ENCODE measurements at places on chromosomes 6 and 20.

DNA sequence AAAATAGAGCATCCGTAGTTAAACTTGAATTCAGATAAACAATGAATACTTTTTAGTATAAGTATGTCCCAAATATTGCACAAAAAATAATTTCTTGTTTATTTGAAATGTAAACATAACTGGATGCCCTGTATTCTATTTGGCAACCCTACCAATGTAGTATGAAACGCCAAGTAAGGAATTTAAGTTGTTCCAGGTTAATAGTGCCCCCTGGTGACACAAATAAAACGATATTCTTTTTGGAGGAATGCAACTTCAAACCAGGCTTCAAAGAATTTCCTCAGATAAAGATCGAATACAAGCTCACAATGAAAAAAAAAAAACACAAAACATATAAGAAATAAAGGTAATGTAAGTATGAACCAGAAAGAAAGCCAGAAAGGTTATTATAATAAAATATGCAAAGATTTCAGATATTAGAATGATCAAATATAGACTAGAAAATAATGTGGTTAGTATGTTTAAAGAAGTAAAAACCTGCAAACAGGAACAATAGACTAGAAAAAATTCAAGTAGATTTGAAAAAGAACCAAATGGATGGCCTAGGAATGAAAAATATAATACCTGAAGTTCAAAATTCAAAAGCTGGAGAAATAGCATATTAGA, 18.4 kb upstream of the AKAP7 start:
- no peak for DNase-seq

GRCh38 chr6:140046016-140046632, 671.7 kb upstream of the CITED2 start:
- no peak for DNase-seq

DNA sequence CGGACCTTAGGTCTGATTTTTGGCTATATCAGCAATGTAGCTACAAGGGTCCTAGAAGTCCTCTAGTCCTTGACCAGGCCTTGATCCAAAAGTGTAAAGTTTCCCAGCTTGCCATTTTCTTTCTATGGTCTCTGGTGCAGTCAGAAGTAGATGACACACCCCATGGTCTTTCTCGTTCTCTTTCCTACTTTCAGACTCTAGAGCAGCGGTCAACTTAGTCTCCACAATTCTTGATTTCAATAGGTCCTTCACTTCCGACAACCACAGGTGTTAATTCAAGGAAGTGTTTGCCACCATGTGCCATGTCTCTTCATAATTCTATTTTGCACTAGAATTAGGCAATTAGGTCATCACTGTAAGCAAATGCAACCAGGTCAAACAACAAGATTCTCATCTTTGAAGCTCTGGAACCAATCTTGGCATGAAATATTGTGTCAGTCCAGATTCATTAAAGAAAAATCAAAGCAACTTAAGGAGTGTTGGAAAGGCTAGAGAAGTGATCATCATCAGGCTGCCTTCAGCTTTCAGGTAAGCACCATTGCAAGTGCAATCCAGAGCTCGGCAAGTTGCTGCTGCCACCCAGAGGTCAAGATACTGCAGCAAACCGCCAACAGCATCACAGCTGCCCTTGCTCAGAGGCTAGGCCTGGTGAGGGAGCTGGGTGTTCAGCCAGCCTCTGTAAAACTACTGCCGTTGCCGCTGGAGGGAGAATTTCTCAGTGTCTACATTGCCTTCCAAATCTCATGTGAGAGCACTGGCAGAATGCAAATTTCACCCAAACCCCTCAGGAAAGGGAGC, 5.6 kb upstream of the SYNE1 start:
- DNase-seq: peak; percentile 82

DNA sequence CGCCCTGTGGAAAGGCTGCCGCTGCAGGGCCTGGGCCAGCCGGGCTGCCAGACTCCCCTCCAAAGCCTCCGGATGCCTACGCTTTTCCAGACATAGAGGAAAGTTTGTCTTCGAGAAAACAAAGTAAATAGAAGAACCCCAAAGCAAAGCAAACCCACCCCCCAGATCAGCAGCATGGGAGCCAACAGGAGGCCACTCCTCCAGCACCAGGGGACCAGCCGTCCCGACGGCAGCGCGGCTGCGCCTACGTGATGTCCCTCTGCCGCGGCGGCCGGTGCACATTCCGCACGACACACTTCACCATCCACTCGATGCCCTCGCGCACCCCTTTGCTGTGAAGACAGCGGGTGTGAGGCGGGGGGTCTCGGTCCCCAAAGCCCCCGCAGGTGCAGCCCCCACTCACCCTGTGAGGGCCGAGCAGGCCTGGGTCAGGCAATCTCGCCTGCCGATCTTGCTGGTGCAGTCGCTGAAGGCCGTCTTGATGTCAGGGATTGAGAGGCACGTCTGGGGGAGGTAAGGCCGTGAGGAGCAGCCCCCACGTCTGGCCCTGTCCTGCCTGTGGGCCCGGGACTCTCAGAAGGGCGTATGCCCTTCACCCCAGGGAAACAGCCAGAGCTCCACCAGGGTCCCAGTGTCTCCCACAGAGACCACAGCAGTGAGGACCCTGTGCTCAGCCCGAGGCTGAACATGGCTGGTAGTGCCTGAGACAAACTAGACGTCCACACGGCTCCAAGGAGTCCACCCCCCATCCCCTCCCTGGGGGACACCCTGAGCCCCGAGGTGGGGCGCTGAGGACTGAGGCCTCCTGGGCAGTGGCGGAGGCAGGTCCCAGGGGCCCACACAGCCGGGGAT, 4.0 kb downstream of the TNFRSF6B start:
- peak; percentile 55 for DNase-seq

DNA sequence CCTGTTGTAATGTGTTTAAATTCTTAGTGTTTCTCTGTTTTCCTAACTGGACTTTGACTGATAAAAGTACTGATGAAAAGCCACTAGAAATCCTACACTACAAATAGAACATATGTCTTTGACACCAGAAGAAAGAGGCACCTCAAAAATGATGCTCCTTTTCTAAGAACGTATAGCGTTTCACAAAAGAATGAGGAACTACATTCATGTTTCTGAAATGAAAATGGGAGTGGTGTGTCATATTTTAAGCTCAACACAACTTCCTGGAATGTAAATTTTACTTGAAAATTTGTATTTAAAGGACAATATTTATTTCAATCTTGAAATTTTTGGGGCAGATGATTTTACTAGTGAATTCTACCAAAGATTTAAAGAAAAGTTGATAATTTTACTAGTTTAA, 35.3 kb downstream of the KIAA0408 start:
- no peak for DNase-seq

GRCh38 chr6:99821164-99821563, 172.9 kb downstream of the MCHR2 start:
- DNase-seq: no peak

GRCh38 chr20:63296531-63297299, 3.7 kb downstream of the COL20A1 start:
- DNase-seq: peak; percentile 29

GRCh38 chr6:33599413-33599938, 19.4 kb upstream of the BAK1 start:
- DNase-seq: no peak

GRCh38 chr6:33107641-33108040, 31.9 kb downstream of the HLA-DPB1 start:
- no peak for DNase-seq

DNA sequence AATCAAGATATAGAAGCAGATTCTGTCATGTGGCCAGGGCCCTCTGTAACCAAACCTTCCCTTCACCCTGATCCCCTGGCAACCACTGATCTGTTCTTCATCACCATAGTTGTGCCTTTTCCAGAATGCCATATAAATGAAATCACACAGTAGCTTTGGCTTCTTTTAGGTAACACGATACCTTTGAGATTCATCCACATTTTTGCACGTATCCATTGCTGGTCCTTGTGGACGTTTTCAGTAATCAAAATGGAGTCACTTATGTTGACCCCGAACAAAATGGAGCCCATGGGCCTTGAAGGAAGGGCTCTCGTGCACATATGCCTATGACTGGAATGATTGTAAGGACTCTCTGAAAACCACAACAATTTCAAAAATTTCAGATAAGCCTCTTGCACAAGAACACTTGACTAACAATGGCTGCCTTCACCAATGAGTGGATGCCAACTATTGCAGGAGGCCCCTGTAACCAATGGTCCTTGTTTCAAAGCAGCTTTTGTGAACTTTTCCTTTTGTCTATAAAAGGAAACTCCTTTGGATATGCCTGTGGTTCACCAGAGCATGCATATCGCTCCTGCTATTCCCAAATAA, 84.3 kb upstream of the RALY start:
- DNase-seq: no peak

DNA sequence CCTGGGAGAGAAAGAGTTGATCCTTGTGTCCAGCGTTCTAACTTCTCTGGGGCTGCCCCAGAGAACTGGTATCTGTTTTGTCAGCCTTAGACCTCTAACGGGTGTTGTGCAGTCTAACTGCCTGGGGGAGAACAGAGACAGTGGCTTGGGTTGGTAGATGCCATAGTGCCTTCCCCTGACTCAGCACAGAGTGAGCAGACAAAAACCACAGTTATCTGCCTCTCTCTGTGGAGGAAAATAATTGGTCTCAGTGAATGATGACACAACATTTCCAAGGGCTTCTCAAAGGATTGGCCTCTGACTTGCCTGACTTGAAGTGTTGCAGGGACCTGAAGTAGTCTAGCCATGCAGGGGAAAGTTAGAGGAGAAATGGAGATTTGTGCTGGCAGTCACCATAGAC, 226.2 kb upstream of the MAN1A1 start:
- DNase-seq: no peak

DNA sequence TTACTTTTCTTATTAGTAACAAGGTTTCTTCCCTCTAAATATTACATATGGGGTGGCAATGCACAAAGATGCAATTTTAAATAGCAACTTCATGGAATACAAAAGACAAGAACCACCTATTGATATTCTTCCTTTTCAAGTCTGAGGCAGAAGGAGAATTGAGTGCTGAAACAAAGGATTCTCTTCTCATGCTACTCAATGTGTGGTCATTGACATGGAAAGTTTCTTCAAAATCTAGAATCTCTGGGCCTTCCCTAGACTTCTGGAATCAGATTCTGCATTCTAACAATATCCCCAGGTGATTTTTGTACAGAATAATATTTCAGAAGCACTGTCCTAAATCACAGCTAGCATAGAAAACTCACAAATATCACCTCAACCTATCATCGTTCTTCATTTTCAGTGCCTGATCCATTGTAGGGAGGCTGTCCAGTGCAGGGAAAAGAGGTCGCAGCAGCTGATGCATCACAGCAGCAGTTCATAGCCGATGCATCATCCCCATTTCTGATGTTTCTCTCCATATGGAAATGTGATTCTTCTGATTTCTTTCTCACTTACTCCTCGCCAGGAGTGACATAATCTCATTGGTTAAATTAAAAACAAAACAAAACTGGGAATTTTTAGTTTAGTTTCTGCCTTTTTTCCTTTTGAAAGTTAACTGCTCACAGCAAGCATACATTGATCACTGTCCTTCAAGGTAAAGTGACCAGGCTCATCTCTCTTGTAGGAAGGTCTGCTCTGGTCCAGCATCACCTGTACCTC, 139.5 kb upstream of the FAM83B start:
- DNase-seq: no peak
